HT-29 (cell line): ENCODE measurements at places on chromosomes 6 and 20.

DNA sequence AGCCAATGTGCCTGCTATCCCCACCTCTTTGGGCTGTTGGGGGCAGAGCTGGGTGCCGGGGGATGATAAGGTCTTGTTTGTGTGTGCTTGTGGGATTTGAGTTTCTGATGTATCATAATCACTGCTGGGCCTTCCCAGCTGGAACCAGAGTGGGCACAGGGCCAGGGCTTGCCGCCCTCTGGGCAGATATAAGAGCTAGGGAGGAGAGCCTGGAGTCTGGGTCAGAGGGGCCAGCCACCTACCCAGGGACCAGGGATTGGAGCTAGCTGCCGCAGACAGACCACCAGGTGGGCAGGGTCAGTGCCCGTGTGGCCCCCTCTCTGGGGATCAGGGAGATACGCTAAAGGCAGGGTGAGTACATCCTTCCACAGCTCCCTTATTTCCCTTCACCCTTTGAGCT is 3.1 kb upstream of the TLDC2 start:
- no peak for DNase-seq

DNA sequence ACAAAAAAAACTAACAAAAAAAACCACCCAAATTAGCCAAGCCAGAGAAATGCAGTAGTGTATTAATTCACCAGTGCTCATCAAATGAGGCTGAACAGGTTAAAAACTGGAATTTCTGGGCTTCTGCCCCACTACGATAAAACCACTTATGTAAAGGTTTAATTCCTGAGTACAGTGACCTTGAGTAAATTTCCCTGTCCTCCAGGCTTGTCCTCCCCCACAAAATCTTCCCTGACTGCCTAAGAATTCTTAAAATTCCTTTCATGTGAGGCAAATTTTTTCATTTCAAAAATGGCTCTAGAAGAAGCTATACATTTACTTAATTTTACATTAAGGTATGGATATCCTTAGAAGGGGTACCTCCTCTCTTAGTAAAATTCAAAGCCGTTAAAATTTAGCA is 80.1 kb upstream of the ID4 start:
- no peak for DNase-seq

- no peak for DNase-seq
Observed at GRCh38 chr20:40393197-40394079, 295.6 kb downstream of the MAFB start.

DNA sequence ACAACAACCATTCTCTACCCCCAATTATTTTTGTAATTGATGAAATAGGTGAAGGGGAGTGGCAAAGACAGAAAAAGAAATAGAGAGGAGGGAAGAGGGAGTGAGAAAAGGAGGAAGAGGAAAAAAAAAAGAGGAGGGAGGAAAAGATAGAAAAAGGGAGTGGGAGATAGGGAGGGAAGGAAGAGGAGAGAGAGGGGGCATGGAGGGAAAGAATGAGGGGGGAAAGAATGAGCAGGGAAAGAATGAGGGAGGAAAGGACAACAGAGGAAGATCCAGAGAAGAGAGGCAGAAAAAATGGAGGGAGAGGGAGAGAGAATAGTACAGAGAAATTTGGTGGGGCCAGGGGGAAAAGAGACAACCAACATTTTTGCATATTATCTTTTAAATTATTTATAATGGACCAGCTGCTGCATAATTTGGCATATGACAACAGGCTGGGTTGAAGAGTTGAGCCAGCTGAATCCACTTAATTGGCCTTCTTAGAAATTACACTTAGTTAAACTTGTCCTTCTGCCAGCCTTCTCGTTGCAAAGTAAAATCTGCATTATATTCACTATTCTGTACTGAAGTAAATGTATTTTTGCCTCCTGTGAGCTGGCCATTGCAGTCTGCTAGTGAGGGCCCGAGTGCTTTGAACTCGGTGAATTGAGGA is 101.0 kb downstream of the ARHGAP18 start:
- no peak for DNase-seq

GRCh38 chr20:44719841-44720240 is 4.7 kb downstream of the CCN5 start:
- DNase-seq = no peak

DNA sequence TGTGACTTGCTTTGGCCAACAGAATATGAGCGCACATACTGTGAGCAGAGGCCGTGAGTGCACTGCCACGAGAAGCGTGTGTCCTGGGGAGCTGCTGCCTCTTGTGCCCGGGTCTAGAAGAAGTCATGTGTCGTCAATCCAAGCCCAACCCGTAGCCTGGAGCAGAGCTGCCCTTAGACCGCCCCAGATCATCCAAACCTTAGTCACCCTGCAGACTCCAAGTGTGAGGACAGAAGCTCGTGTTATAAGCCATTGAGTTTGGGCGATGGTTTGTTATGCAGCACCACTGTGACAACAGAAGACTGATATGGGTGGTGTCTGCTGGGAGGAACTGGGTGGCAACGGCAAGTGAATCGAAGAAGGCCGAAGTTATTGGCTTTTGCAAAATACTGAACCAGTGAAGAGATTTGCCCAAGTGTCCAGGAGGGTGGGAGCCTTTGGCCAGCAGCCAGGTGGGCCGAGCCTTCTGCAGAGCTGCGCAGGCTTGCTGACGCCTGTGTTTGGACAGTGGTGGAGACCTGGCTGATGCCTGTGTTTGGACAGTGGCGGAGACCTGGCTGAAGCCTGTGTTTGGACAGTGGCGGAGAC is 101.3 kb upstream of the SULF2 start:
- DNase-seq = no peak

GRCh38 chr6:21955053-21955595 is 341.7 kb downstream of the PRL start:
- DNase-seq = no peak

GRCh38 chr20:17648791-17649730 is 33.0 kb downstream of the RRBP1 start:
- DNase-seq = peak; percentile 53

- peak; percentile 96 for DNase-seq
Observed at GRCh38 chr6:45566882-45567281, 189.1 kb upstream of the SUPT3H start.
